ENCODE measurements at places on chromosomes 13 and 19.

- no peak for DNase-seq
Observed at GRCh38 chr13:76887076-76887563, 915 bp upstream of the KCTD12 start.

DNA sequence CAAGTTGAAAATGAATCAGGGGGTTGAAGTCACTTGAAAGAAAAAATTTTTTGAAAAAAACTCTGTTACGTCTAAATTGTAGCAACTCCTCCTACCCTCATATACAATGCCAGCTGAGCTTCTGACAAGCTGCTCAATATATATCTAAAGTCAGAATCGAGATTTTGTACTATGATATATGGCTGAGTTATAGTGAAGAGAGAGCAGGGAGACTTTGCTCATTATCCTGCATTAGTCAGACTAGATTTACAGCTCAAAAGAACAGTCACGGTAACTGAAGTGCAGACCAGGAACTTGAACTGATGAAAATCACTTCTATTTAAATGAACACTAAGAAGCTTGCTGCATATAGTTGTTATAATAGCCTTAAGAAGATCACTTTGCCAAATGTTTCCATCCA is 153.1 kb downstream of the LACC1 start:
- no peak for DNase-seq

DNA sequence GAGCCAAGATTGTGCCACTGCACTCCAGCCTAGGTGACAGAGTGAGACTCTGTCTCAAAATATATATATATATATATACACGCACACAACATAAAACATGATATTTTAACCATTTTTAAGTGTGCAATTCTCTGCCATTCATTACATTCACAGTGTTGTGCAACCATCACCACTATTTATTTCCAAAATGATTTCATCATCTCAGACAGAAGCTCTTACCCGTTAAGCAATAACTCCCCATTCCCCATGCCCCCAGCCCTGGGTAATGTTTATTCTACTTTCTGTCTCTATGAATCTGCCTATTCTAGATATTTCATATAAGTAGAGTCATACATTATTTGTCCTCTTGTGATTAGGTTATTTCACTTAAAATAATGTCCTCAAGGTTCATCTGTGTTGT is 20.3 kb downstream of the WDR88 start:
- DNase-seq, result no peak

- no peak for DNase-seq
Observed at GRCh38 chr13:71589032-71589431, 278.0 kb downstream of the DACH1 start.

GRCh38 chr13:20258963-20259288 is 26.8 kb upstream of the GJB6 start:
- DNase-seq, result no peak

- DNase-seq, result no peak
Observed at GRCh38 chr19:14768001-14768400, 10.4 kb downstream of the ADGRE2 start.

GRCh38 chr19:42252365-42253244 is 2.3 kb downstream of the ERF start:
- peak; percentile 41 for DNase-seq

GRCh38 chr13:106262886-106263285 is 272.6 kb downstream of the EFNB2 start:
- DNase-seq, result no peak

DNA sequence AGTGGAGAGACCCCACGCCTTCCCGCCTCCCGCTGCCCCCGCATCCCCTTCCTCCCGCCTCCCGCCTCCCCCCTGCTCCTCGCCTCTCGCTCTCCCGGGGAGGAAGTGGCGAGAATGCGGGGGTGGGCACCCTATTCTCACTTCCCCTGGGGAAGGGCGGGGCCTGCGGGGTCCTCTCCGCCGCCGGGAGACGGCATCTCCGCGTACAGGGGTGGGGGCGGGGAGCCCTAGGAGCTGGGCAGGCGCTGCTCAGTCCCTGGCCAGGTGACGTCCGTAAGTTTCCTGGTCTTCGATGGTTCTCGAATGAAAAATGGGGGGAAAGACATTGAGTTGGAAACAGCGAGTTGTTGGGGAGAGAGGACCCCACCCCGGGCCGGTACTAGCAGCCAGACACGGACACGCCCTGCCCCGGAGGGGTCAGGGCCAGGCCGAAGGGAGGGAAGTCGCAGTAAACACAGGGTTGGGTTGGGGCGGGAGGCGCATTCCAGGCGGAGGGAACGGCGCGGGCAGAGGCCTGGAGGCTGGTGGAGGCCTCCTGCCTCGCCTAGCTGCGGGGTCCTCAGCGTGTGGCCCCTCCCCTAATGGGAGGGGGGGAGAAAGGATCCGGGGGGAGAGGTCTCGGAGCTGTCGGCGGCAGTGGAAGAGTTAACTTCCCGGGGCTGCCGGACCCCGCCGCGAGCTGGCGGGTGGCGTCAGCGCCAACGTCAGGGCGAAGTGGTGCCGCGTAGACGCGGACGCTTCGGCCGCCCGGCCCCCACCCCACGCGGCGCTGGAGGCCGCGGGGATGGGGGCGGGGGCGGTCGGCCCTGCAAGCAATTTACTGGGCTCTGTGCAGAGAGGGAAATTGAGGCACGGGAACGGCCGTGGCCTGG is 10.4 kb upstream of the JUND start:
- peak; percentile 81 for DNase-seq
